ENCODE measurements at places on chromosomes 6 and 20.
A peak's percentile ranks its signal among the peaks of the same experiment; 100 is the strongest.

DNA sequence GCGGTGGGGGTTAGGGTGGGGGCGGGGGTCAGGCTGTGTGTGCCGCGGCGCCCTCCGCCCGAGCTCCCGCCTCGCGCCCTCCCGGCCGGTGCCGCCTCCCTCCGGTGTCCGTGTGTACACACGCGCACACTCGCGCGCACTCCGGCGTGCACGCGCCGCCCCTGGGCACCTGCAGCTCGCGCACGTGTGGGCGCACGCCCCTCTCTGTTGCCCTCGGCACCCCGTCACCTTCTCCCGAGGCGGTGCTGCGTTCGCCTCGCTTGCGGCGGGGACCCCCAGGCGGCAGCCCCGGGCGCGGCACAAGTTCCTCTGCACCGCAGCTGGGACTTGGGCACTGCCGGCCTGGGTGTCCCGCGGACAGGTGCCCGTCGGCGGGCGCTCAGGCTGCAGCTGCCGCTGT is 525 bp downstream of the MACROD2 start:
- DNase-seq: no peak

DNA sequence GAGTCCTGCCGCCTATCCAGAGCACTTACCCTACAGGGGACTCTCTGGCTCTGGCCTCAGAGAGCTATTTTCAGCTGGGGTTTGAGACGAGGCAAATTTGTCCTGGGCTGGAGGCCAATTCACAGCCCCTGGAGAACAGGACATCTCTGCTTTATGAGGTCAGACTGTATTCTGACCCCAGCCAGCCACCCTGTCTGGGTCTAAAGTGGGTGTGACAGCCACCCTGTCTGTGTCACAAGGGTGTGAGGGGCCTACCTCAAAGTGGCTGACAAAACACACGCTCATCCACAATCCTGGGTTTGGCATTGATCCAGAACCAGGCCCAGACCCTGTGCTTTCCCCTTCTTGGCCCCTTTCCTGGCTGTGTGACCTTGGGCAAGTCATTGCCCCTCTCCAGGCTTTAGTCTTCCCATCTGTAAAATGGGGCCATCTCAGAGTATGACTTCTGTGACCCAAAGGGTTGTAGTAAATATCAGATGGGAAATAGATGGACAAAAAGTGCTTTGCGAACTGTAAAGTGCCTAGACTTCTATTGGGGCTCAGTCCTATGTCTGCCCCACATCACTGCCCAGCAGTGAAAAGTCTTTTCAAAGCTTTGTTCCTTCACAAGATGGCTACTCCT is 44.1 kb upstream of the TGM2 start:
- DNase-seq: no peak

DNA sequence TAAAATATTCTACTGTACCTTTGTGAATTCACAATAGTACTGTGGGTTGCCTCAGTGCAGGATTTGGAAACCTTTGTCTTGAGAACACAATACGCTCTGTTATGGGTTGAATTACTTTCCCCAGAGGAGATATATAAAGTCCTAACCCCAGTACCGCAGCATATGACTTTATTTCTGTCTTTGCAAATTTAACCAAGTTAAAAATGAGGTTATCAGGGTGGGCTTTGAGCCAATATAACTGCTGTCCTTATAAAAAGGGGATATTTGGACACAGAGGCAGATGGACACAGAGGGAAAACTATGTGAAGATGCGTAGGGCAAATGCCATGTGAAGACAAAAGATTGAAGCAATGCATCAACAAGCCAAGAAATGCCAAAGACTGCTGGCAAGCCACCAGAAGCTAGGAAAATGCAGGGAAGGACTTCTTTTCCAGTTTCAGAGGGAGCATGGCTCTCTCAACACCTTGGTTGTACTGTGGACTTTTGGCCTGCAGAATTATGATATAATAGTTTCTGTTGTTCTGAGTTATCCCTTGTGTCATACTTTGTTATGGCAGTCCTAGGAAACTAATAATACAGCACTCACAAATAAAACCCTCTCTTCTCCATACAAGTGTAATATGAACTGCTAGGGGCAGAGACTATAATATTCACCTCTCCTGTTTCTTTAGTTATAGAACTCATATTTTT is 292.6 kb upstream of the SPTLC3 start:
- no peak for DNase-seq

DNA sequence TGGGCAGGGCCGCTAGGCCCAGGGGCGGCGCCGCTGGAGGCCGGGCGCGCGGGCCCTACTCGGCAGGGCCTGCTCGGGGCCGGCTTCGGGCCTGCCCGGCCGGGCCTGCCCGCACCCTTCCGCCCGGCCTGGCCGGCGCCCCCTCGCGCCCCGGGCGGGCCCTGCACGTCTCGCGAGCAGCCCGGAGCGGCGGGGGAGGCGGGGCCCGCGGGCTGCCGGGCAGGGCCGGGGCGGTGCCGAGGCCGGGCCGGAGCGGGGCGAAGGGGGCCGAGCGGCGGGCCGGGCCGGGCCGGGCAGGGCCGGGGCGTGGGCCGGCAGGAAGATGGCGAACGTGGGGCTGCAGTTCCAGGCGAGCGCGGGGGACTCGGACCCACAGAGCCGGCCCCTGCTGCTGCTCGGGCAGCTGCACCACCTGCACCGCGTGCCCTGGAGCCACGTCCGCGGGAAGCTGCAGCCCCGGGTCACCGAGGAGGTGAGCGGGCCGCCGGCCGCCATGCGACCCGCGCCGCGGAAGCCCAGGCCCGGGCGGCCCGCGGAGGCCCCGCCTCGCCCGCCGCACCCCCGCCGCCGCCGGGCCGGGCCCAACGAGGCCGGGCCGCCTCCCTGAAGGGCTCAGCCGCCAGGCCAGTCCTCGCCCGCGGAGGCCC is at the start of gene NPEPL1:
Gene NPEPL1, plus strand, starts transcription at position 222 of the 647 bp plus-strand sequence. Its CDS starts 101 bp downstream, at position 323.
- DNase-seq: peak; percentile 45

GRCh38 chr6:72286911-72287311 is 335.0 kb upstream of the KCNQ5 start:
- no peak for DNase-seq

DNA sequence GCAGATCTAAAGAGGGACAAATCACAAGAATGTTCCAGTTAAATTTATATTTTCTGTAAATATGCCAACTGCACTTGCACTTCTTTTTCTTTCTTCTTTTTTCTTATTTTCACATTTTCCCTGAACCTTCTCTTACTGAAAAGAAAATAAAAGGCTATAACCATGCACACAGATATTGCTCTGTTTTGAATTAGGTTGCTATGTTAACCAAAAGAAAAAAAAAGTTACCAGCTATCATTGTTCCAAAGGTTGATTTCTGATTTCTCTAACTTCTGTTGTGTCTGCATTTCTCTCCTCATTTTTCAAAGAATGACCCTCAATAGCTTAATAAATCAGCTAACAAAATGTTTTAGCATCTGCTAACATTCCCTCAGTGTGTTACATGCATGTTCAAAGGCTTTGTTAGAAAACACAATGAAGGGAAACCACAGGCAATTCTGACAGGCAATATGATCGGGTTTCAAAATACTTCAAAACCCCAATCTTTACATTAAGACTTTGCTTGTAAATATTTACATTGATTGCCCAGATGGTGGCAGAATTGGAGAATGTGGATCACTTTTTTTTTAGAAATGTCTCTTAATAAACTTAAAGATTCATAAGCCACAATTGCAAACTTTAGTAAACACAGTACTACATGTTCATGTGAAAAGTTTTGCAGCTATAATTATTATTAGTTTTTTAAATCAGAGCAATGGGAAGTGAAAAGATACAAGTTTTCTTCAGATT is 928.3 kb upstream of the FLRT3 start:
- no peak for DNase-seq
